C1 segment of cervical spinal cord (tissue), 14 donors: ENCODE measurements at places on chromosomes 7 and 10.

GRCh38 chr10:128373071-128373749 is 247.0 kb upstream of the MKI67 start:
- no peak for DNase-seq

GRCh38 chr7:29780346-29780745 is 26.0 kb upstream of the WIPF3 start:
- DNase-seq, result no peak

- DNase-seq, result no peak
Observed at GRCh38 chr7:145394126-145394525, 558.3 kb upstream of the TPK1 start.

GRCh38 chr10:18527687-18528086 is 123.7 kb downstream of the NSUN6 start:
- DNase-seq, result no peak

DNA sequence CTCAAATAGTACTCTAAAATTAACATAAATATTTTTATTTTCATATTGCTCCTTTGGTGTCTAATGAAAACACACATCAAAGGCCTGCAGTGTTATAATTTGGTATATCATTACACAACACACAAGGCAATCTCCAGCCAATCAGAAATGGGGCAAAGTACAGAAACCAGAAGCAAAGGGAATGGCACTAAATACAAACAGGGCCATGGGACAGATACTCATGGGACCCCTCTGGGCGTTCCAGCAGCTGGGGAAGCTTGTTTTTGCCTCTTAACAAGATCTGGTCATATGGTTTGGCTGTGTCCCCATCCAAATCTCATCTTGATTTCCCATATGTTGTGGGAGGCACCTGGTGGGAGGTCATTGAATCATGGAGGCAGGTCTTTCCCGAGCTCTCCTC is 551.8 kb upstream of the NRP1 start:
- no peak for DNase-seq

DNA sequence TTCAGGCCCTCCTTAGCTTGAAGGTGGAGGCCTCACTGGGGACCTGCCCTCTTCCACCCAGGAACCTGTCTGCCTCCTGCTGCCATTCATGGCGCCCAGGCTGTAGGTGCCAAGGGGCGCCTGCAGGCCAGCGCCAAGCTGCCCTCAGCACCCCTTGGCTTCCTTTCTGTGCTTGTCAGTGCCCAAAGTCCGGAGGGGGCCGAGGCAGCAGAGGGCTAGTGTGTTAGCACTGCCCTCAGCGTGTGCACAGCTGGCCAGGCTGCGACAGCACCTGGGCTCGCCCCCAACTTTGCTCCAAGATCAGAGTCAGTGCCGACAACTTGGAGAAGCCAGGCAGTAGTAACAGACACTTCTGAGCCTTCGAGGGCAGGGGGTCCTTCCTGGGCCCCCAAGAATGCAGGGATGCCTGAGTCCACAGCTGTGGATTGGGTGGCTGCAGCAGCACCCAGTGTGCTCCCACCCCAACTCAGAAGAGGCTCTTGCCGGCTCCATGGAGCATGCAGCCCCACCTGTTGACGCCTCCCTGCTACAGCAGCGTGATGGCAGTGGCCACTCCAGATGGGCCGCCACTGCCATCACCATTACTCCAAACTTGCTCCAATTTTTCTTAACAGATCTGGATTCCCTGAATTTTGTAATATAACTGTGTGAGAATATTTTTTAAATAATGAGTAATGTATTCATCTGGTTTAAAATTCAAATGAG is 41.7 kb downstream of the CACUL1 start:
- DNase-seq, result no peak
